ENCODE measurements at places on chromosomes 3 and 15.

DNA sequence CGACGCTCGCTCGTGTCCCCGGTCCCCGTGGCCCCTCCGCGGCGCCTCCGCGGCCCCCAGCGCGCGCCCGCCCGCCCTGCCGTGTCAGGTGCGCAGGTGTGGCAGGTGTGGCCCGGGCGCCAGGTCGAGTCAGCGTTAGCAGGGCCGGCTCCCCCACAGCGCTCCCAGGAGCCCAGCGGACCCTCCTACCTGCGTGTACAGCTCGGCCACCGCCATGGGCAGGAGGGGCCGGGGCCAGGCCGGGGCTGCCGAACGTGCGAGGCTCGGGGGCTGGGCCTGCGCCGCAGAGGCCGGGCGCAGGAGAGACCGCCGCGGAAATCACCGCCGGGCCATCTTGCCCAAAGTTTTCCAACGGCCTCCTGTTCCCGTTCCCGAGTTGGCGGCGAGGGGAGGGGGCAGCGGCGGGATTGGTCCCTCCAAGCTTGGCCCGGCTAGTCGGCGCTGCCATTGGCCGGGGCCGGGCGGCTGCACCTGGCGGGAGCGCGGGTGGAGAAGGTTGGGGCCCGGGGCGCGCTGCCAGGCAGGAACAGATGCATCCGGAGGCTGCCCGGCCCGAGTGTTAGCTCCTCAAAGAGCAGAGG lies at the start of gene MYO5C:
TSS of gene MYO5C (minus strand) at position 384 of the 581 bp plus-strand sequence. CDS start at position 216, 168 bp downstream.
- H3K27me3 ChIP-seq, result no peaks in the 10 kb centered on the region
- peak within 1 kb of the TSS; percentile 86 for H3K4me3 ChIP-seq
- H3K27ac ChIP-seq, result peak within 1 kb of the TSS; percentile 24
- peaks cover 19% of the 10 kb centered on the region for H3K4me1 ChIP-seq
- H3K36me3 ChIP-seq, result no peaks in the 10 kb centered on the region
- peak; percentile 69 for DNase-seq

GRCh38 chr15:74367296-74367854 lies at the start of gene CYP11A1:
Gene CYP11A1 (minus strand): TSS chr15:74367646. CDS start chr15:74367585, 61 bp downstream.
- DNase-seq, result no peak
- peaks cover 20% of the 10 kb centered on the region for H3K4me1 ChIP-seq
- H3K4me3 ChIP-seq, result peak within 1 kb of the TSS; percentile 86
- no peaks in the 10 kb centered on the region for H3K36me3 ChIP-seq
- no peaks in the 10 kb centered on the region for H3K27me3 ChIP-seq

- no peaks in the 10 kb centered on the region for H3K4me1 ChIP-seq
- no peaks in the 10 kb centered on the region for H3K27me3 ChIP-seq
- H3K27ac ChIP-seq, result no peak overlapping the region
- H3K4me3 ChIP-seq, result no peak overlapping the region
- no peaks in the 10 kb centered on the region for H3K36me3 ChIP-seq
- DNase-seq, result no peak
These were observed 228.4 kb downstream of the DIPK2A start for GRCh38 chr3:144200004-144200403.

DNA sequence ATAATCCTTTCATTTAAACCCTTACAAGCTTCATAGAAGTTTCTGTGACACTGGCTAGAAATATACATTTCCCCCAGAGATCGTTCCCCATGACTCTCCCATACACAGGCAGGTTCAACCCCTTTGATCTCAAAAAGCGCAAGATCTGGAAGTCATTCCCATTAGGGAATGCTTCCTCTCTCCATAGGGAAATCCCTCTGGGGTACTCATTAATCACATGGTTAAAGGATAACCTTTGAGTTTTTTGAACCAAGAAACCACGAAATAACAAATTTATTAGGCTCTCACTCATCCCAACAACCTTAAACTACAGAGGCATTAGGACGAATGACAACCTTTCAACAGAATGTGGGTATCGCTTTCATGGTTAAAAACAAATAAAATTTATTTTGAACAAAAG lies 211.9 kb upstream of the PRICKLE2 start:
- H3K27me3 ChIP-seq, result no peaks in the 10 kb centered on the region
- no peak overlapping the region for H3K4me3 ChIP-seq
- no peak overlapping the region for H3K27ac ChIP-seq
- no peak for DNase-seq

DNA sequence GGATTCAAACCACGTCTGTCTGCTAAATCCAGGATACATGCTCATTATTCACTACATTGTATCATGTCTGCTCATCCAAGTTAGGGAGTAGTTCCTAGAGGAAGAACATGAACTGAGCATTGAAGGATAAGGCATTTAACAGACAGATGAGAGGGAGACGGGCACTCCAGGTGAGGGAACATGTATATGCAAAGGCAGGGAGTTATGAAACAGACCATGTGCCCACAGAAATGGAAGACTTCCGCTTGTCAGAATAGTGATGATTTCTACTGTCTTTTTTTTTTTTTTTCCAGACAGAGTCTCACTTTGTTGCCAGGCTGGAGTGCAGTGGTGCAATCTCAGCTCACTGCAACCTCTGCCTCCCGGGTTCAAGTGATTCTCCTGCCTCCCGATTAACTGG lies 5.0 kb upstream of the NDUFAF1 start:
- no peak overlapping the region for H3K27ac ChIP-seq
- H3K36me3 ChIP-seq, result no peaks in the 10 kb centered on the region
- no peaks in the 10 kb centered on the region for H3K4me1 ChIP-seq
- H3K4me3 ChIP-seq, result no peak overlapping the region

- H3K4me1 ChIP-seq, result peaks cover 52% of the 10 kb centered on the region
- H3K27me3 ChIP-seq, result no peaks in the 10 kb centered on the region
- peak overlapping the region; percentile 29 for H3K4me3 ChIP-seq
- peak overlapping the region; percentile 52 for H3K27ac ChIP-seq
- DNase-seq, result peak; percentile 41
These were observed 89.0 kb downstream of the BDH1 start for GRCh38 chr3:197466586-197467399.

DNA sequence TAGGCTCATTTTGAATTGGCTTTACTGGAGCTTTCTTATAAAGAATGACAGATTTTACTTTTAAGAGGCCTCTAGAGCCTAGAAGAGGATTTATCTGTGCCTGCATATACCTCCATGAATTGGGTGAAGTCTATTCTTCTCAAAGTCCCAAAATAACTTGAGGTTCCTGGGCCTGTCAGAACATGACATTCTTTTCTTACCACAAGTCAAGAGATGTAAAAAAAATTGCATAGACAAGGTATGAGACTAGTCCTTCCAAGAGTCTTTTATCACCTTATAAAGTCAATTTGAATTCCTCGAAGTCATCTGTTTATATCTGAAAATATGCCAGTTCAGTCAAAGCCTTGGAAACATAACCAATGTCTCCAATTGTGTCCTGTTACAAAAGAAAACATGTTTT lies 17.2 kb upstream of the CD200 start:
- DNase-seq, result no peak
- no peaks in the 10 kb centered on the region for H3K4me1 ChIP-seq
- no peaks in the 10 kb centered on the region for H3K27me3 ChIP-seq
- H3K36me3 ChIP-seq, result no peaks in the 10 kb centered on the region
